ENCODE measurements at places on chromosomes 7 and 10.

GRCh38 chr7:151342102-151342646, 562 bp downstream of the NUB1 start:
- DNase-seq, result no peak

DNA sequence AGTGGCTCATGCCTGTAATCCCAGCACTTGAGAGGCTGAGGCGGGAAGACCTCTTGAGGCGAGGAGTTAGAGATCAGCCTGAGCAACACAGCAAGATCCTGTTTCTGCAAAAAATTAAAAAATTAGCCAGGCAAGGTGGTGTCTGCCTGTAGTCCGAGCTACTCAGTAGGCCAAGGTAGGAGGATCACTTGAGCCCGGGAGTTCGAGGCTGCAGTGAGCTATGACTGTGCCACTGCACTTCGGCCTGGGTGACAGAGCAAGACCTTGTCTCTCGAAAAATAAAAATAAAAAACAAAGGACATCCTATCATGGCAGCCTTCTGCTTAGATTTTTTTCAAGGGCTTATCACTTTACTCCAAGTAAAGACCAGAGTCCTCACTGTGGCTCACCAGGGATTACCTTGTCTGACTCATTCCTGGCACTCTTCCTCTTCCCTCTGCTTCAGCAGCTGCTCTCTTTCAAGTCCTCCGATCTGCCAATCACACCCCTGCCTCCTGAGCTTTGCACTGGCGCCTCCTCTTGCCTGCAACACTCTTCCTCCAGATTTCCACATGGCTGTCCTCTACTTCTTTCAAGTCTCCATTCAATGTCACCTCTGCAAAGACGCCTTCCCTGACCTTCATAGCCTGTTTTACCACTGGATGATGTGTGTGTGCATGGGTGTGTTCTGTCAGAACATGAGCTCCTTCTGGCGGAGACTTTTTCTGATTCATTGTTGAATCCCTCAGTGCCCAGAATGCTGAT, 7.7 kb downstream of the PRTFDC1 start:
- DNase-seq, result no peak

GRCh38 chr7:98134420-98135228, 28.0 kb downstream of the LMTK2 start:
- DNase-seq, result no peak

DNA sequence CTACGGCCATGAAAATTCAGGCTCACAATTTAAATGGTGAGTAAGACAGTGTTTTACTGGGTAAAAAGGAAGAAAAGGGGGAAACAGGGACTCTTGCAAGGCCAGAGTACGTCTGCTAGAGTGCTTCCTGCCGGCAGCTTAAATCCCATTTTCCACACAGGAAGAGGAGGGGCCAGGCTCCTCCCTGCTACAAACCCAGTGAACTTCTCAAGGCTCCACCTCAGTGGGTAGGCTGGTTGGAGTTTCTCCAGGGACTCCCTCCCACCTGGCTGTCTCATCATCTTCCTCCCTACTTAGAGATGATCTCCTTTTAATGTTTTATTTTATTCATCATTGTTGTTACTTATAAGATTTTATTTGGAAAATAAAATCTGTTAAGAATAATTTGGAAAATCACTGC, 62.6 kb upstream of the SEMA3C start:
- DNase-seq, result no peak

- DNase-seq, result no peak
Observed at GRCh38 chr7:33423646-33424020, 294.3 kb downstream of the BBS9 start.

Data from stimulated activated CD8-positive, alpha-beta memory T cell treated with anti-CD3 and anti-CD28 coated beads, Interleukin-15, amount 100 ng/mL, for 48 hours (primary cell).